Stimulated activated memory B cell treated with anti-CD40 and anti-IgM and Interleukin-4, amounts not matched to agents 10 μg/mL and 1 μg/mL and 100 μg/mL, for 72 hours (primary cell): ENCODE measurements at places on chromosomes 12 and 14.

DNA sequence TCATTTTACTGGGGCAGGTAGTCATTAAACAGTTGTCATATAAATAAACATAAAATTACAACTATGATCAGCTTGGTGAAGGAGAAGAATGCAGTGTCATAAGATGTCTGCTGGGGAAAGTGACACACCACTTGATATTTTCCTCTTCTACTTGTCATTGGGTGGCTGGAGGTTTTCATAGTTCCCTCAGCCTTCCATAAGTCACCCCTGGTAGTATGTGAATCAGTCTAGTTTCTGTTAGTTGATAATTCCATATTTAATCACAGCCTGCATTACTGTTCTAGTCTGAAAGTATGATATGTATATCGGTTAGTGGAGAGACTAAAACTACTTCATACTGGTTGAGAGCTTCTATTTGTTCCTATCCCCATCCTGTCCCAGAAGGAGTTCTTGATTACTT, 38.2 kb downstream of the PLEKHA5 start:
- no peaks in the 10 kb centered on the region for H3K27me3 ChIP-seq
- no peaks in the 10 kb centered on the region for H3K4me1 ChIP-seq
- no peaks in the 10 kb centered on the region for H3K36me3 ChIP-seq
- no peak overlapping the region for H3K4me3 ChIP-seq
- ATAC-seq, result no peak

GRCh38 chr14:71613168-71613567, 319.1 kb upstream of the RGS6 start:
- ATAC-seq, result no peak
- H3K4me1 ChIP-seq, result peaks cover 34% of the 10 kb centered on the region
- H3K27me3 ChIP-seq, result no peaks in the 10 kb centered on the region
- no peak overlapping the region for H3K27ac ChIP-seq

DNA sequence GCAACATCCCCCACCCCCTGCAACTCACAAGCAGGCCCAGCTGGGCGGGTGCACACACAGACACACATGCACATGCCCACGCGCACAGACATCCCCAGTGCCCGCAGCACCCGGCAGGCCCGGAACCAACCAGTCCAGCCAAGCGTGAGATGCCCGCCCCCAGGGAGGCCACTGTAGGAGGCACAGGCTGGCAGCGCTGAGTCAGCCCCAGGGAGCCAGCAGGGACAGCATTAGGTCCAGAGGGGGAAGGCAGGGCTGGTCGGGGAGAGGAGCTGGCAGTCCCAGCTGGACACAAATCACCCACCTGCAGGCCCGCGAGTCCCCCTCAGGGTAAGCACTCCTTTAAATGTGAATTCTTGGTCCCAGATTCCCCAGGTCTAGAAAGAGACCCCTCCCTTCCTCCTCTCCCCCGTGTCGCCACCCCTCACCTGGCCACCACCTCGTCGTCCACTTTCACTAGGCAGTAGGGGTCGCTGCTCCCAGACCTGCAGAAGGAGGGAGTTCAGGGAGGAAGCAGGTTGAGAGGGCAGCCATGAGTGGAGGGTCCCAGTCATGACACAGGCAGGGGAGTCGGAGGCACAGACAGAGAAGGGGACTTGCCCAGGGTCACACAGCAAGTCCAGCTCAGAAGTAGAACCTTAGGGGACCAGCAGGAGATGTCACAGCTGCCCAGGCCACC, 5.0 kb downstream of the RASAL1 start:
- ATAC-seq, result peak; percentile 91
- peaks cover 55% of the 10 kb centered on the region for H3K4me1 ChIP-seq
- no peaks in the 10 kb centered on the region for H3K27me3 ChIP-seq
- H3K4me3 ChIP-seq, result peak overlapping the region; percentile 70

GRCh38 chr12:103780093-103780440, 61.0 kb downstream of the NT5DC3 start:
- H3K4me1 ChIP-seq, result no peaks in the 10 kb centered on the region
- no peaks in the 10 kb centered on the region for H3K27me3 ChIP-seq
- H3K27ac ChIP-seq, result no peak overlapping the region
- no peak overlapping the region for H3K4me3 ChIP-seq
- no peak for ATAC-seq
- H3K36me3 ChIP-seq, result peaks cover 79% of the 10 kb centered on the region

DNA sequence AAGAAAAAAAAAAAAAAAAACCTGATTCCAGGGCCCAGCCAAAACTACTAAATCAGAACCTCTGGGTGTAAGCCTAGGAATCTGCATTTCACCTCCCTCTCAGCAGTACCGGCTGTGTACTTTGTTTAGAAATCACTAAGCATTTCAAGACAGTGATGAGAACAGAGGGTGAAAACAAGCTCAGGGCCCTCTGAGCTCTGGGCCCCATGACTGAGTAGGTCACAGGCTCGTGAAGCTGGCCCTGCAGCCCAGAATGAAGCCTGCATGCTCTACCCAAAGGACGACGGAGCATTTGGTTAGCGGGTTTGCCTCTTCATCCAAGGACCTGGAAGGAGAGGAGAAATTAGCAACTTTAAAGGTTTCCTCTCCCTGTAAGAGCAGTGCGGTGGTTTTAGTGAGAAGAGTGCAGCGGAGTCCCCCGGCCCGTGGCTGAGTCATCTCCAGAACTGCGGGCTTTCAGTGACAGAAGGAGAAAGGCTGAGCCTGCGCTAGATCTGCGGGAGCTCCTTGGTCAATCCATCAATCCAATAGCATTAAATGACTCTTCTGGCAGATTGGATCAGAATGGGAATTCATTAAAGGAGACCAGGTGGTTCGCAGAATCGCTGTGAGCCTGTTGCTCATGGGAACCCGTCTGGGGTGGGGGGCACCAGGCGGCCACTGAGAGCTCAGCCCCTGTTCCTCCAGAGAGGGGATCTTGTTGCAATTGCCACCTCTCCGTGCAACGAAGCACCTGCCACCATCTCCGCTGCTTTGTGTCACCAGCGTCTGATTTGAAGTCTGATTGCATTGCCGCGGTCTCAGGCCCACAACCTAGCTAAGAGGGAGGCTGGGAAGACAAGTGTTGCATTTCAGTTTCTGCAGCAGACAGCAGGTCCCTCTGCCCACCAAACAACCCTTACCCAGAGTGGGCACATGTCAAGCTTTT, 7.3 kb downstream of the IL31 start:
- no peaks in the 10 kb centered on the region for H3K36me3 ChIP-seq
- peak overlapping the region; percentile 48 for H3K27ac ChIP-seq
- peak overlapping the region; percentile 1 for H3K4me3 ChIP-seq
- peaks cover 46% of the 10 kb centered on the region for H3K27me3 ChIP-seq

GRCh38 chr12:89833337-89834252, 125.0 kb upstream of the ATP2B1 start:
- no peak overlapping the region for H3K27ac ChIP-seq
- H3K27me3 ChIP-seq, result no peaks in the 10 kb centered on the region
- no peak for ATAC-seq
- peaks cover 18% of the 10 kb centered on the region for H3K4me1 ChIP-seq
- no peak overlapping the region for H3K4me3 ChIP-seq
- peaks cover 8% of the 10 kb centered on the region for H3K36me3 ChIP-seq

GRCh38 chr14:67335781-67336180, 23.8 kb downstream of the ATP6V1D start:
- no peak overlapping the region for H3K4me3 ChIP-seq
- H3K27me3 ChIP-seq, result no peaks in the 10 kb centered on the region
- peaks cover 49% of the 10 kb centered on the region for H3K36me3 ChIP-seq
- no peak overlapping the region for H3K27ac ChIP-seq
- no peak for ATAC-seq

- H3K36me3 ChIP-seq, result no peaks in the 10 kb centered on the region
- H3K4me1 ChIP-seq, result no peaks in the 10 kb centered on the region
- H3K27ac ChIP-seq, result no peak overlapping the region
- ATAC-seq, result no peak
- no peak overlapping the region for H3K4me3 ChIP-seq
Observed at GRCh38 chr14:66378712-66379505, 107.3 kb upstream of the CCDC196 start.

DNA sequence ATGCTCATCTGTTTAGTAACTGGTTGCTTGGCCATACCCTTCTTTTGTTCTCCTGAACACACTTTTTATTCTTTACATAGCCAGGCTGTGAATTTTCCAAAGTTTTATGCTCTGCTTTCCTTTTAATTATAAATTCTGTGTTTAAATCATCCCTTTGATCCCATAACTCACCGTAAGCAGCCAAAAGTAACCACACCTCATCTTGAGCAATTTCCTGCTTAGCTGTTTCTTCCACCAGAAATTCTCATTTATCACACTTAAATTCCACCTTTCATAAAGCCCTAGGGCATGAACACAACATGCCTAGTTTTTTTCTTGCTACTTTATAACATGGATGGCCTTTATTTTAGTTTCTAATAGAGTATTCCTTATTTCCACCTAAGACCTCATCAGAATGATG, 510.7 kb downstream of the C12orf50 start:
- ATAC-seq, result no peak
- no peaks in the 10 kb centered on the region for H3K4me1 ChIP-seq
- H3K36me3 ChIP-seq, result no peaks in the 10 kb centered on the region
- H3K4me3 ChIP-seq, result no peak overlapping the region

DNA sequence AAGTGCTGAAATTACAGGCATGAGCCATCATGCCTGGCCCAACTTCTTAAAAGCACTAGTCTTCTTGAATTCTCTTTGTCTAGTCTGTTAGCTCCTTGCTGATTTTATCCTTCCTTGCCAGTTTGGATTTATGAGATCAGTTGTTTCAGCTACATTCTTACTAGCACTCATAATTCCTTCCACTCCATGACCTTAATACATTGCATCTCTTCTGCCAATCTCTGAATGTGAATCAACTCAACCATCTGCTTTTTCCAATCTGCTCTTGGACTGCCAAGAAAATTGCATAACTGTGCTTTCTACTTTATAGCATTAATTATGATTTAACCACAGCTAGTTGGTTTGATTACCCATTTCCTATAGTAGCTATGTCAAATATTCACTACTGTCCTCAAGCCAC, 14.9 kb upstream of the HEATR5A start:
- ATAC-seq, result no peak
- no peak overlapping the region for H3K27ac ChIP-seq
- peaks cover 12% of the 10 kb centered on the region for H3K4me1 ChIP-seq
- H3K36me3 ChIP-seq, result peaks cover 34% of the 10 kb centered on the region
- H3K4me3 ChIP-seq, result no peak overlapping the region

GRCh38 chr12:104232609-104233280, 17.2 kb downstream of the TXNRD1 start:
- H3K4me1 ChIP-seq, result no peaks in the 10 kb centered on the region
- H3K27ac ChIP-seq, result no peak overlapping the region
- no peak for ATAC-seq
- no peak overlapping the region for H3K4me3 ChIP-seq
- H3K36me3 ChIP-seq, result no peaks in the 10 kb centered on the region

- H3K4me3 ChIP-seq, result no peak overlapping the region
- ATAC-seq, result peak; percentile 45
- H3K27ac ChIP-seq, result no peak overlapping the region
- peaks cover 20% of the 10 kb centered on the region for H3K27me3 ChIP-seq
- peaks cover 51% of the 10 kb centered on the region for H3K4me1 ChIP-seq
Observed at GRCh38 chr12:4112290-4112689, 161.3 kb upstream of the CCND2 start.

- no peaks in the 10 kb centered on the region for H3K36me3 ChIP-seq
- H3K27ac ChIP-seq, result no peak overlapping the region
- ATAC-seq, result no peak
- no peaks in the 10 kb centered on the region for H3K27me3 ChIP-seq
- H3K4me1 ChIP-seq, result peaks cover 28% of the 10 kb centered on the region
Observed at GRCh38 chr12:14975457-14975856, 2.6 kb downstream of the PDE6H start.

DNA sequence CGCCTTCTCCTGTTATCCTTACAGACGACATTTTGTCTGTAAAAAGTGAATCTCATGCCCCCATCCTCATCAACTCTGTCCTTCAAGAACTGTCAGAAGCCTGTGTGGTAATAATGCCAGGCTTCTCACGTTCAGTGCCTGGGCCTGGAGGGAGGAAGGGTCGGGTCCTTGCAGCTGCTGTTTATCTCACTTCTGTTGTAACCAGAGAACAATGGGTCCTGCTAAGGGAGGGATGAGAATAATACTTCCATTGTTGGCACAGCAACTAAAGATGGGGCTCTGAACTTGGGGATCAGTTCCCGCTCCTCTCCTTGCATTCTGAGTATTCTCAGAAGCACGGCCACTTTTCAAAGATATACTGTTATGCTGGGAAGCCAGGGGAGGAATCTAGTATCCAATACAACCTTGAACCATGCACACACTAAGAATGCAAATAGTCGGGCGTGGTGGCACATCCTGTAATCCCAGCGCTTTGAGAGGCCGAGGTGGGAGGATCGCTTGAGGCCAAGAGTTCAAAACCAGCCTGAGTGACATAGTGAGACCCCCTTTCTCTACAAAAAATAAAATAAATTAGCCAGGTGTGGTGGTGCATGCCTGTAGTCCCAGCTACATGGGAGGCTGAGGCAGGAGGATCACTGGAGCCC, 38.8 kb upstream of the NINJ2 start:
- H3K36me3 ChIP-seq, result peaks cover 5% of the 10 kb centered on the region
- no peak overlapping the region for H3K27ac ChIP-seq
- ATAC-seq, result no peak
- no peak overlapping the region for H3K4me3 ChIP-seq

GRCh38 chr12:62841846-62842245, 93.1 kb downstream of the PPM1H start:
- peaks cover 6% of the 10 kb centered on the region for H3K4me1 ChIP-seq
- no peak for ATAC-seq
- peaks cover 9% of the 10 kb centered on the region for H3K27me3 ChIP-seq
- no peak overlapping the region for H3K4me3 ChIP-seq
- H3K27ac ChIP-seq, result no peak overlapping the region

DNA sequence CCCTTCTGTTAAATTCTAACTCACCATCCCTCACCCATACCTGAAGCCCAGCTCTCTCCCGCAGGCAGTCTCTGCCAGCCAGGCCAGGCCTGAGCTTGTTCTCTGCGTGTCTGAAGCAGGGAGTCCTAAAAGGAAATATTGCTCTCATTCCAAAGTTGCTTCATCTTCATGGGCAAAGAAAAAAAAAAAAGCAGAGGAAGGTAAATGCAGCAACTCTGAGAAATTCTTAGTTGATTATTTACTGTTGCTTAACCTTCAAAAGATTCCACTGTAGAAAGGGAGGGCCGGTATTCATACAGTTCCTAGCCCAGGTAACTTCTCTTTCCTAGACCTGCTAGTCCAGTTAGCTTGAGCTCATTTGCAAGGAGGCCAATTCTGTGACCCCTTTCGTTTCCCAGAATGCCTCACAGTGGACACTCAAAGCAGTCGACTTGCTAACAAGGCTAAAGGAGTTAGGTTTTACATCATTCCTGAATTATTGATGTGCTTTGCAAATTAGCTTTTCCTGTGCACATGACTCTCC, 193.5 kb upstream of the EEA1 start:
- no peaks in the 10 kb centered on the region for H3K27me3 ChIP-seq
- no peak for ATAC-seq
- H3K4me3 ChIP-seq, result no peak overlapping the region
- H3K27ac ChIP-seq, result peak overlapping the region; percentile 54
- peaks cover 23% of the 10 kb centered on the region for H3K4me1 ChIP-seq
- H3K36me3 ChIP-seq, result no peaks in the 10 kb centered on the region

DNA sequence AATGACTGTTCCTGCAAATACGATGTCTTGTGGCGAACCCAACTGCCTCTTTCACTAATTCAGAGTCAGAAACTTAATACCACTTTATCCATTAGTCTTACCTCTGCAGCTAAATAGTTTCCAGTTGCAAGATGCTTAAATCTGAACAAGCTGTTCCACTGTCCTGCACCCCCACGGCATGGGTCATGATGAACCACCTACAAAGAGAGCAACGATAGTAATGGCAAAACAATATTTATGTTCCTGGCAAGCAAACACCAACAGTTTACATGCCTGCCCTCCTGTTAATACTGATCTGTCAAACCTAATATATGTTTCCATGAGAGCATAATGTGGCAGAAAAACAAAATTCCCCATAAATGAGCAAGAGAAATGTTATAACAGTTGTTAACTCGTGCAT, 121.9 kb downstream of the ITPR2 start:
- peaks cover 42% of the 10 kb centered on the region for H3K36me3 ChIP-seq
- peaks cover 42% of the 10 kb centered on the region for H3K4me1 ChIP-seq
- no peaks in the 10 kb centered on the region for H3K27me3 ChIP-seq
- ATAC-seq, result no peak
